ENCODE measurements at places on chromosomes 5 and 9.

GRCh38 chr5:38905516-38905915 lies 59.7 kb downstream of the OSMR start:
- no peak for DNase-seq

DNA sequence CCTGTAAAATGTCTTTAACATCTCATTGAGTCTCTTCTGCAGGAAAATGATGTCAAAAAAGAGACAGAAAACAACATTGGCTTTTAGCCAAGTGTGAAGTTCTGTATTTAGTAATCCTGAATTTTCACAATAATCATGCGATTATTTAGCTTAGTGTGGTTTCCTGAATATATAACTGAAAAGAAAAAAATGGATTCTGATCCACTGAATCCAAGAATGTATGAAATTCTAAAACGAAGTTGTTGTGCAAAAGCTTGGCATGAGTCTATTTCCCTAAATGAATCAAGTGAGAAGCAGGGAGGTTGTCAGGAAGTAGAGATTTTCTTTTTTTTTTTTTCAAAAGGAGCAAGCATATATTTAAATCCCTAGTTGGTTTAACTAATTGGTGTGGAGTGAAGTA lies 145.9 kb upstream of the CDH6 start:
- DNase-seq: no peak

GRCh38 chr9:88143957-88144625 lies 5.8 kb upstream of the SPATA31C2 start:
- DNase-seq: no peak

GRCh38 chr5:158451203-158451992 lies 592.5 kb upstream of the CLINT1 start:
- no peak for DNase-seq

- no peak for DNase-seq
Measured at GRCh38 chr9:76438841-76439588, 20.0 kb upstream of the GCNT1 start.

DNA sequence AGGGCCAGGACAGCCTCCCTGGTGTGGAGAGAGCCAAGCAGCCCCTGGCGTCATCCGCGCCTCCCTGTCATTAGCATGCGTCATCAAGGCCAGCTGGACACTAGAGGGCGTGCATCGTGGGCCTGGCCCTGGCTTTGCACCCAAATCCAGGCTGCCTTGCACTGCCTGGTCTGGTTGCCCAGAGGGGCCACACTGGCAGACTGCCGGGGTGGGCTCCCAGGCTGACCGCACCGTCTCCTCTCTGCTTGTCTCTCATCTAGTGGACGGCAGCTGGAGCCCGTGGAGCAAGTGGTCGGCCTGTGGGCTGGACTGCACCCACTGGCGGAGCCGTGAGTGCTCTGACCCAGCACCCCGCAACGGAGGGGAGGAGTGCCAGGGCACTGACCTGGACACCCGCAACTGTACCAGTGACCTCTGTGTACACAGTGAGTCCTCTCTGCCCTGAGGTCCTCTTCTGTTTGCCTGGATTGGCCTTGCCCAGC lies 29.0 kb downstream of the HK3 start:
- DNase-seq: no peak

DNA sequence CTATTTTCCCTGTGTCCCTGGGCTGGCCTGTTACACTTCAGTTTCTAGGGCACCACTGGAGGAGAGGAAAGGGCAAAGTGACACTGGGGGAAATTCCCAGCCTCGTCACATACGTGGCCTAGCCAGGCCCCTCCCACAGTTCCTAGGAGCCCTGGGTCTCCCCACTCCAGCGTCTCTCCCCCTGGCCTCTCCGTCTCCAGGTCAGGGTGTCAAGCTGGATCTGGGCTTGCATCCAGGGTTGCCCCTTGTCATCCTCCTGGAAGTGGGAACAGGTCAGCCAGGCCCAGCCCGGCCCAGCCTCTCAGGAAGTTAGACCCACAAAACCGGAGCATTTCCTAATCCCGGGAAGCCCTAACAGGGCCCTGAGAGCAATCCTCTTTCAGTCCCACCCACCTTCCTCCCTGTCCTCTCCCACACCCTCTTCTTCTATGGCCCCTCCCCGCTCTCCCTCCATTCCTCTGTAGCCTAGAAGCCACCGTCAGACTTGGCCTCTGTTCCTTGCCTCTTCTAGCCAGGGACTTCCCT lies 4.7 kb upstream of the TNIP1 start:
- DNase-seq: no peak

GRCh38 chr9:69213647-69214046 lies 39.6 kb downstream of the TJP2 start:
- no peak for DNase-seq

- no peak for DNase-seq
Measured at GRCh38 chr9:11417782-11418181, 805.0 kb upstream of the PTPRD start.

DNA sequence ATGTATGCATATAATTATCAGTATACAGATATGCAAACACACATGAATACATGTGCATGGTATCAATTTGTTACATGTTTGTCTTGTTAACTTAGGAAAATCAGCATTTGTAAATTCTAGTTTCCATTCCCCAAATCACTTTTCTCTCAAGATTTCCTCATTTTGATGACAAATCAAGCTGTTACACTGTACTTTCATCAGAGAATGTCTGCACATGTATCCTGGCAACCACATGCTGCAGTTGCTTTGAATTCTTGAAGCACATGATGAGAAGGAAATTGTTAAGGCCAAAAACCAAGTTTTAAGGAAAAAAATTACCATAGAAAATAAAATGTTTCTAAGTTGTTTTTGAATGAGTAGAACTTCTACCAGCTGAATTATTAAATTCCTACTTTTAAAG lies 1834.5 kb downstream of the EFNA5 start:
- no peak for DNase-seq

DNA sequence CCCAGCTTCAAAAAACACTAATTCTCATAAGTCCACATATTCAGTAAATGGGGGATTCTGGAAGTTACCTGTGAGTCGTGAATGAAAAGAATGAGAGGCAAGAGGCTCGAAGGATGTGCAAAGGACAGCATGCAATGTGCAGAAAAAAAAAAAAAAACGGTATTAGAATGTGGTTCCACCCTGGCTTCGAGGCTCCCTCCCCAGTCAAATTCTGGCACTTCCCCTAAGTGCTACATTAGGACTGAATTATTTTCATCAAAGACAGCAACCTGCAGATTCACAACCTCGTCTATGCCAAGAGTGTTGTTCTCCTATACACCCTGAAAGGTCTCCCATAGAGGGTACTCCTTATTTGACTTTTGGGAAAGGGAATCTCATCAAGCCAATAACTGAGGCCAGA lies 16.5 kb downstream of the CAPSL start:
- no peak for DNase-seq

GRCh38 chr9:32351845-32352244 lies 32.6 kb upstream of the ACO1 start:
- no peak for DNase-seq

GRCh38 chr9:36530224-36530623 lies 42.5 kb upstream of the MELK start:
- no peak for DNase-seq

- no peak for DNase-seq
Measured at GRCh38 chr5:135608761-135609443, 30.1 kb upstream of the CXCL14 start.

DNA sequence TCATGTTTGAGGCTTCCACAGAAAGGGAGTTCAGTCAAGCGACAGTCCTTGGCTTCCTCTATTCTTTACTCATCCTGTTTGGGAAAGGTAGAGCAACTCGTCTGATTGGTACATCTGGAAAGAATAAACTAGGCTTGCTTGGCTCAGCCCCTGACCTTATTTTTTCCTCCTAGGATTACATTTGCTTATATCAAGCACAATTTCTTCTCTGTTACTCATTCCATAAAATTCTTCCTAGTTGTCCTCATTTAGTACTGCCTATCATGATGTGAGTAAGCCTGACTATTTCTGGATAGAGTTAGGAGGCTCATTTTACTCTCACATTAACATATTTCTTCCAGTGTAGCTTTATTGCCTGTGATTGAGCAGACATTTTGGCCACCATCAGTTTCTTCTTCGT lies 10.9 kb upstream of the CARNMT1 start:
- no peak for DNase-seq

- no peak for DNase-seq
Measured at GRCh38 chr5:172542651-172543131, 88.4 kb upstream of the SH3PXD2B start.

GRCh38 chr9:93114169-93114983 lies 18.4 kb downstream of the CARD19 start:
- DNase-seq: no peak

DNA sequence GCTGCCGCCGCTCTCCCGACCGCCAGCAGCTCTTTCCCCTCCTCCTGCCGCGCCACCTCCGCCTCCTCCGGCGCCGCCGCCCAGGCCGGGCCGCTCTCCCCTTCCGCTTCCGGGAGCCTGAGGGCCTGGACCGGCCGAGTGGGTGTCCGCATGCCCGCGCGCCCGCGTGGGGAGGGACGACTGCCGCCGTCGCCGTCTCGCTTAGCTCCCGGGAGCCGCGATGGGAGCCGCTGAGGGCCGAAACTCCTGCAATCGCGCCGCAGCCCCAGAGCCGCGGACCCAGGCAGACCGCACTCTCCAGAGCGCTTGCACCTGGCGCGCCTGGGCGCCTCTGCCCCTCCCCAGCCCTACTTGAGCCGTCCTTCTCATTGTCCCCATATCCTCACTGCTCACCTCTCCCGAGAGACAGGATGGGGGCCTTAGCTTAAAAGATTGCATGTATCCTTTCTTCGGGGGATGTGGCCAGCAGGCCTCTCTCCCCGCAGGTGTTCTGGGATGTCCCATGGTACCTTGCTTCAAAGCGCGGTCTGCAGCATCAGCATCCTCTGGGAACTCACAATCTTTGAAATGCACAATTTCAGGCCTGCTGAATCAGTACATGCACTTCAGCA lies at the start of gene ZDHHC21:
TSS of gene ZDHHC21 (minus strand) at position 182 of the 611 bp plus-strand sequence. CDS start 19,092 bp downstream, outside the sequence.
- peak; percentile 56 for DNase-seq

GRCh38 chr5:16931334-16932110 lies 4.6 kb downstream of the MYO10 start:
- no peak for DNase-seq

- no peak for DNase-seq
Measured at GRCh38 chr9:83299571-83299970, 236.6 kb upstream of the RASEF start.

GRCh38 chr9:112168197-112168596 lies 6.9 kb downstream of the SUSD1 start:
- no peak for DNase-seq

GRCh38 chr5:52469835-52470234 lies 317.9 kb upstream of the ITGA1 start:
- no peak for DNase-seq

GRCh38 chr9:6426117-6426516 lies 13.1 kb downstream of the UHRF2 start:
- no peak for DNase-seq

GRCh38 chr5:173807181-173807655 lies 80.9 kb upstream of the CPEB4 start:
- DNase-seq: no peak

DNA sequence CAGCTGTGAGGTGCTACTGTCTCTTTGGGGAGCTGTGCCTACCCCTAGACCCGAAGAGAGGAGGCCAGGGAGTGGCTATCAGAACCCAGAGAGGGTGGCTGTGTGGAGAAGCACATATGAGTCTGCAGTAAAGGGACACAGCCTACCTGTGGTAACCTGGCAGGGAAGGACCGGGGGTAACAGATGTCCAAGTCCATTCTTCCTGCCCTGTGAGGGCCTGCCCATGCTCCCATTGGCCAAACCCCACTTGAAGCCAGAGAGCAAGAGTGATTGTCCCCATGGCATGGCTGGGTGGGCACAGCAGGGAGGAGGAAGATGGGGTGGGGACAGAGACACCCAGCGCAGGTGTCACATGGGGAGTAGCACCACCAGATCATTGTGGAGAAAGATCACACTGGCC lies 39.3 kb downstream of the BOD1 start:
- no peak for DNase-seq

DNA sequence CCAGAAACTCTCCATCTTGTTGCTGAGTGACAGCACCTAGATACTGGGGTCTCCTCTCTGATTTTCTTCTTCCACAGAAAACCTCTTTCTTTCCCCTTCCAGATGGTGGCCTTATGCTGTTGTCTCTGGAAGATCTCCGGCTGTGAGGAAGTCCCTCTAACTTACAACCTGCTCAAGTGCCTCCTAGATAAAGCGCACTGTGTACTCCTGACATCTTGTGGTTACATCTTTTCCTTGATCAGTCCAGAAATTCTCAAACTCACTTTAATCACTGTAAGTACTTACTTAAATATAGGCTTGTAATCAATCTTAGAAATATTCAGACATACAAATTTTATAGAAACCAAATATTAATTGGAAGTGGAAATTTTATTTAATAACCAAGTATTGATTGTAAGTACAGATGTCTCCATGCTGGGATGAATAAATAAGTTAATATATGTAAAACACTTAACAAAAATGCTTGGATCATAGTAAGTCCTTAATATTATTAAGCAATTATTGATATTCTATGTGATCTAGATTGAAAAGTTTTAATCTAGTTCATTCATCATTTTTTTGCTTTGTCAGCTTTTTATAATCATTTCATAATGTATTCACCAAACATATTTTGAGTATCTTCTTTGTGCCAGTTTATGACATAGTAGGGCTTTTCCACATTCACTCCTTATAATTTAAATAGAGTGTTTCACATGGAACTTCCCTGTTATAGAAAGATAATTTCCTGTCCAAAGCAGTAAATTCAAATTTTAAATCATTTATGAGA lies 1381.4 kb upstream of the CDH6 start:
- no peak for DNase-seq

DNA sequence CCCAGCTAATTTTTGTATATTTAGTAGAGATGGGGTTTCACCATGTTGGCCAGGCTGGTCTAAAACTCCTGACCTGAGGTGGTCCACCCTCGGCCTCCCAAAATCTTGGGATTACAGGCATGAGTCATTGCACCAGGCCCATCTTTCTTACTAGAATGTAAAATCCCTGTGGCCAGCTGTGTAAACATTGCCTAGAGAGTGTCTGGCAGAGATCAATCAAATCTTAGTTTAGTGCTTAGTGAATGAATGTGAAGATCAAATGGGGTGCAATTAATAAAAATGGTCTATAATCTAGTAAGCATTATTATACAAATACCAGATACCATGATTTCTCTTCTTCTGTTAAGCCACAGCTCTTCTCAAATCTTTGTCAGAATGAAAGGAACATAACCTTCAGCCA lies 289.9 kb downstream of the KCTD16 start:
- no peak for DNase-seq

- DNase-seq: no peak
Measured at GRCh38 chr5:155833287-155833686, 493.7 kb upstream of the SGCD start.

DNA sequence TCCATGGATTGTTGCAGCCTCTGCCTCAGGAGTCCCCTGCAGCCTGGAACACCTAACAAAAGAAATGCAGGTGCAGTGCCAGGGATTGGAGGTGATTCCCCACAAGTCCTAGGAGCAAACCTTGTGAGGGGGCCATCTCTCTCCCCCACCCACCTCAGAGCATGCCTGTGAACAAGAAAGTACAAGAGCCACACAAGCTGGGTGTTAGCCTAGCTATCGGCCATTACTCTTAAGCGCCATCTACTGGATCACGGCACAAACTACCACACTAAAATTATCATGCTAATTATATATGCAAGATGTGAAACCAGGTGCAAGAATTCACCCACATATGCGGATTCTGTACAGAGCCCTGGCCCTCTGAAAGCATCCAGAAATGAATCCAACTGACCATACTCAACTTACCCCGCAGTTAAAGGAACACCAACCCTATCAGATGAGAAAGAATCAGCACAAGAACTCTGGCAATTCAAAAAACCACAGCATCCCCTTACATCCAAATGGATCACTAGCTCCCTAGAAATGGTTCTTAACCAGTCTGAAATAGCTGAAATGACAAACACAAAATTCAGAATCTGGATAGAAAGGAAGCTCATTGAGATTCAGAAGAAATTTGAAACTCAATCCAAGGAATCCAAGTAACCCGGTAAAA lies 16.5 kb upstream of the PRSS3 start:
- DNase-seq: peak; percentile 11

GRCh38 chr9:134226221-134226930 lies 62.0 kb upstream of the RNU6ATAC start:
- DNase-seq: no peak
